Posterior cingulate gyrus (tissue), 11 donors: ENCODE measurements at places on chromosomes 16 and 17.

GRCh38 chr17:31051506-31051905 lies 43.3 kb upstream of the NF1 start:
- DNase-seq: no peak

DNA sequence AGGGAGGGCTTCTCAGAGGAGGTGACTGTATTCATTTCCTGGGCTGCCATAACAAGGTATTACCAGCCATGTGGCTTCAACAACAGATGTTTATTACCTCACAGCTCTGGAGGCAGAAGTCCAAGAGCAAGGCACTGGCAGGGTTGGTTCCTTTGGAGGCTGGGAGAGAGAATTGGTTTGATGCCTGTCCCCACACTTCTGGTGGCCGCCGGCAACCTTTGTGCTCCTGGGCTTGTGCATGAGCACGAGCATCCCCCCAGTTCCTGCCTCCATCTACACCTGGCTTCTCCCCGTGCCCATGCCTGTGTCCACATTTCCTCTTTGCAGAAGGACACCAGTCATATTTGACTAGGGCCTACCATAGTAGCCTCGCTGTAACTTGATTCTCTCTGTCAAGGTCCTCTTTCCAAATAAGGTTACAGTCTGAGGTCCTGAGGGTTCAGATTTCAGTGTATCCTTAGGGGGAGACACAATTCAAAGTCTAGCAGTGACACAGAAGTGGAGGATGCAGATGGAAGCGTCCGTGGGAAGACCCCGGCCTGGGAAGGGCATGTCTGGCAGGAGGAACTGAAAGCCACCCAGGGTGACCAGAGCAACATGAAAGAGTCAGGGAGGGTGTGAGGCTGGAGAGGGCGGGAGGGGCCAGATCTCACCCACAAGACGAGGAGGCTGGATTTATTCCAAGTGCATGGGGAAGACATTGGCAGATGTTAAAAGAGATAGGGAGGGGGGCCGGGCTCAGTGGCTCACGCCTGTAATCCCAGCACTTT lies 188.2 kb upstream of the HSBP1 start:
- no peak for DNase-seq

DNA sequence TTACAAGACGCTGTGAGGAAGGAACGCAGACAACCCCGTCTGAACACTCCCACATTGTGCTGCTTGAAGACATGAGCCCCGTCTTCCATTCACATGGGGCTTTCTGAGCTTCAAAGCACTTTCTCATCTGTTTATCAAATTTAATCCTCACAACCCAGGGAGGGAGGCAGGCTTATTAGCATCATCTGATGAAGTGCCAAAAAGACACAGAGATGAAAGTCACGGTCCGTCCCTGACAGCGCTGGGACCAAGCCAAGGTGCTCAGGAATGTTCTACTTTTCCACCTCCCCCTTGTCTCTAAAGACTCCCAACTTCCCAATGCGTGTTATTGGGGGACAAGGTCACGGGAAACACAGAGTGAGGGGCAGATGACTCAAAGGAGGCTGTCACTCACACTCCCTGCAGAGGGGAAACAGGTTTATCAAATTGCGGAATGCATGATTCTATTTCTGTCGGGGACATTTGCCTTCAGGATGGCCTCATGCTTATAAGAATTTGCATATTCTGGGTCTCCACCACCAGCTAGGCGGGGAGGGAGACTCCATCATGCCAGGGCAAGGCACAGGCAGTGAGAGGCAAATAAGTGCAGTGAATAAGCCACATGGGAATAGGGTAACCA lies 10.7 kb downstream of the XYLT1 start:
- DNase-seq: no peak

GRCh38 chr17:29573558-29573869 lies 5.0 kb downstream of the TP53I13 start:
- no peak for DNase-seq

GRCh38 chr17:82060001-82060380 lies 5.6 kb downstream of the DUS1L start:
- no peak for DNase-seq

GRCh38 chr16:25007284-25007984 lies 7.7 kb downstream of the ARHGAP17 start:
- DNase-seq: no peak

GRCh38 chr17:72640415-72641165 lies 451.9 kb downstream of the SLC39A11 start:
- no peak for DNase-seq

- no peak for DNase-seq
Observed at GRCh38 chr17:2391597-2392251, 9.1 kb downstream of the MNT start.

GRCh38 chr16:56237451-56237930 lies 46.2 kb downstream of the GNAO1 start:
- no peak for DNase-seq

- no peak for DNase-seq
Observed at GRCh38 chr17:55524440-55525220, 13.4 kb upstream of the SMIM36 start.

- DNase-seq: no peak
Observed at GRCh38 chr17:81080019-81080418, 45.1 kb downstream of the BAIAP2 start.

DNA sequence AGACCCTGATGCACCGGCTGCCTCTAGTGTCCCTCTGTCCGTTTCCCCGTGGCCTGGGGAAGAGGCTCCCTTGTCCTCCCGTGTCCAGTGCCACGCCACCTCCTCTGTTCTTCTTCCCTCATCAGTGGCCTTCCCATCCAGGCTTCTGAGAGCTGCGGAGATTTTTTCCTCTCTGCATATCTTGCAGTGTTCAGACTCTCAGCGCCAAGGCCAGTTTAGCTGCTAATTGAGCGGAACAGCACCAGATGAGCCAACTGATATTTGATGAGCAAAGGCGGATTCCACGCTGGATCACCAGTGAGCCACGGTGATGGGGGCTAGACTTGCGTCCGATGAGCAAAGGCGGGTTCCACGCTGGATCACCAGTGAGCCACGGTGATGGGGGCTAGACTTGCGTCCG lies 257.6 kb downstream of the FOXL1 start:
- DNase-seq: no peak

DNA sequence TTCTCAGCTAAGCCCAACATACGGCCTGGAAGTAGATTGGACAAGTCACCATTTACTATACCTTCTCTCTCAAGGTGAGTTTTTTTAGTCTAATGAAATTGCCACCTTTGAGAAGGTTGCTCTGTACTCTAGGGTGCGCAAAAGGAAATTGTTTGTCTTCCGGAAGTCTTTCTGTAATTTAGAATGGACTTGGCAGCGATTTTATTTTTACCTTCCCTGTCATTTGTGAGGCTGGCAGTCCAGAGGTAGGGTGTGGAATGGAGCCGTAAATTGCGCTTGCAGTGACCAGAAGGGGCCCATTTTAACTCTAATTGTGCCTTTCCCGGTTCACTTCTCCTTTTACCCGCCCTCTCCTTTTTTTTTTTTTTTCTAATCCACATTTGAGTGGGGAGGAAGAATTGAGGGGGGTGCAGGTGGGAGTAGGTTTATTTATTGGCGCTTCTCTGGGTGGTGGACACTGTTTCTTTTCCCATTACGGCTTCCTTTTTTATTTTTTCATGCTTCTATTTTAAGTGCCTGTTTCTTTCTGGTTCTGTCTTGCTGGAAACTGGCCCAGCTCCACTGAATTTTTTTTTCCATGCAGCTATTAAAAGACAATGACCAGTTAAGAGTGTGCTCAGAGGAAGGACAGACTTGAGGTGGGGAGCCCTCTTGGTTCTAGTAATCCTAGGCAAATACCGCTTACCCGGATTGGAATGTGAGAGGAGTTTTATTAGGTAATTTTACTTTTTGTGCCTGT lies 89.7 kb upstream of the CLEC18A start:
- DNase-seq: no peak

DNA sequence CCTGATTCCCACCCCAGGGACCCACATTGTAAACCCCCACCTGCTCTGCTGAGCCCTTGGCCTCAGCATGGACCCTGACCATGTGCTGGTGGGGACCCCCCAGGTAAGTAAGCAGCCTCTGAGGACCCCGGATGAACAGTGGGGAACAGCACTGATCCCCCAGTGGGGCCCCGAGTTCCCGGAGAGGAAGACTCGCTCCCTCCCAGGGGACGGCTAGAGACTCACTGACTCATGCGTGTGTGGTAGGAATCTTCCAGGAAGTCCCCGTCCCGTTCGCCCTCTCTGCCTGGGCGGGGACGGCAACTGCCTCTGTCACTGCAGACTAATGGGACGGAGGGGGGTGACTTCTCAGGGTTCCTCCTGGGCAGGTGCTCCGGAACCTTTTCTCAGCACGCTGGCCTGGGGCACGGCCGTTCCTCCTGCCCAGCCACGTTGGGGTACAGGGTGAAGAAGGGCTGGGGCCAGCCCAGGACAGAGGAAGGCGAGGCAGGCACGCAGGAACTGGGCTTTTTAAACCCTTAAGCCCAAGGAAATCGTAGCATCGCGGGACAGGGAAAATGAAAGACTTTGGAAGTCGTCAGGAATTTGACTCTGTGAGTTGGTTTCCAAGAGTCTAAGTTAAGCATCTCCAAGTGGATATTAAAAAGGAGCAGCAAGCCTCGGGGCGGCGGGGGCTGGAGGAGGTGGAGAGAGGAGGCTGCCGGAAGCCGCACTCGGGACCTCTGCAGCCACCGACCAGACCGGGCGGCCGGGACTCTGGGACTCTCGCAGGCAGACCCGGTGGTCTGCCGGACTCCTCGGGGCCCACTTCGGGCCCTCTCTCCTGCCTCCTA lies 178.7 kb downstream of the SEC14L1 start:
- DNase-seq: no peak

DNA sequence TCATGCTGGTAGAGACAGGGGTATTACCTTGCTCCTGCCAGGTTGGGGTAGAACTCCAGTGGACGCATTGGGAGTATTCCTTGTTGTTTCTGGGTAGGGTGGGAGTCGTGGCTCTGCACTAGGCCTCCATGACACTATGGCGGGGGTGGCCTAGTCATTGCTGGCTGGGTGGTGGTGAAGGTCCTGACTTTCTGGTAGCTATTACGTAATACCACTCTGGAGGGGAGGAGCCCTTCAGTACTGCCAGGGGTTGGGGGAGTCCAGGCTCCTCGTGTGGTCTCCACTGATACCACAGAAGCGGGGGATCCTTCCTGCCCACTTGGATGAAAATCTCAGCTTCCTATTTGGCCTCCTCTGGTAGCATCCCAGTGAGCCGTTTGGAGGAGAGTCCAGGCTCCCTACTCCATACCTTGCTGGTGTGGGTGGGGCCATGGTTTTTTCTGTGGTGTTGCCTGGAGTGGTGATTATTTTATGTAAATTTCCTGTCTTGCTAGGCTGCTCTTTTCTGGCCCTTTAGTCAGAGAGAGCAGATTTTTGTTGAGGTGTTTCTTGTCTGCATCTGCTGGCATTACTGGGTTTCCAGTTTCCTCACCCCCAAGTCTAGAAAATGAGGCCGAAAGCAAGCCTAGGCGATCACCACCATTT lies 65.8 kb upstream of the GNG13 start:
- DNase-seq: no peak

- no peak for DNase-seq
Observed at GRCh38 chr17:79995696-79996095, 40.0 kb downstream of the TBC1D16 start.

DNA sequence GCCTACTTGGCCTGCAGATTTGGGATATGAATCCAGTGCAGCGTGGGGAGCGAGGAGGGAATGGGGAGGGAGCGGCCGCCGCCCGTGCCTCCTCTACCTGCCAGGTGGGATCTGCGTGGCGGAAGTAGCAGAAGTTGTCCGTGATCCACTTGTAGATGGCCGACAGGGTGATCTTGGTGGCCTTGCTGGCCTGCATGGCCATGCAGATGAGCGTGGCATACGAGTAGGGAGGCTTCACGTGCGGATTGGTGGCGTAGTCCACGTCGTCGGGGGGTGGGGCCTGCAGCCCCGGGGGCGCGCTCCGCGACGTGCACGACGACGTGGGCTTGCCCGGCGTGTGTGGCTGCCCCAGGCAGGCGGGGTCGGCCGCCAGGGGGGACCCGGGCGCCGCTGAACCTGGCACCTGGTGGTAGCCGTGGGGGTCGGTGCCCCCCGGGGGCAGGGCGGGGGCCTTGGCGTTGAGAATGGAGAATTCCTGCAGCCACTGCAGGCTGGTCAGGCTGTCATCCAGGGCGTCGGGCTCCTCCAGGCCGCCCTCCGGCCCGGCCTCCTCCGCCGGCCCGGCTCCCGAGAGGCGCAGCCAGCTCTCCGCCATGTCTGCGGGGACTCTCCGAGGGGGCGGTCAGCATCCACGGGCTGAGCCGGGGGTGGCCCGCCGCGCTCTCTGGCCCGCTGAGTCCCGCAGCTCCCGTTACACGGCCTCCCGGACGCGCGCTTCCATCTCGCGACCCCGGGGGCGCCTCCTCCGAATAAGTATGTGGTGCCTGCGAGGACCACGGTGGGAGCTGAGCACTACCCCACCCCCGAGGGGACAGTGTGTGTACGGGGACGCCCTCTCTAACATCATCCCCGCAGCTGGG lies 1.0 kb downstream of the FOXJ1 start:
- peak; percentile 78 for DNase-seq

- DNase-seq: peak; percentile 51
Observed at GRCh38 chr17:40355123-40355803, 9.3 kb downstream of the GJD3 start.

DNA sequence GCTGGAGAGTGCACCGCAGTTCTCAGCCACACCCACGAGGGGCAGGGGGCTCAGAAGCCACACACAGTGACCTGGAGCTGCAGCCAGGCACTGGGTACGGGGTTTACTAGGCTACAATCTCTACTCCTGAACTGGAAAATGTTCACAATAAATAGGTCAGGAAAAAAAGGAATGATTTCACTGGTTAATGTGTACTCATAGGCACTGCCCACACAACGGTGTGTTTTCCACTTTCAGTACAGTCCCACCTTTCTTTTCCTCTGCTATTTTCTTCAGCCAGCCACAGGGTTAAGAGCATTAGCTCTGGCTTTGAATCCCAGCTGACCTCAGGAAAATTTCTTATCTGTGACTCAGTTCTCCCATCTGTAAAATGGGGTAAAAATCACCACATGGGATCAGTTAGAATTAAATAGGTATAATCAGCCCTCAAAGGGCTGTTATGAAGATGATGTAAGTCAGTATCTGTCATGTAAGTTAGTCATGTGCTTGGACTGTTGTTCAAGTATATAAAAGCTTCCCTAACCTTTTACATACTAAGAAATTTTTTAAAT lies 35.7 kb downstream of the ZCCHC14 start:
- DNase-seq: no peak

DNA sequence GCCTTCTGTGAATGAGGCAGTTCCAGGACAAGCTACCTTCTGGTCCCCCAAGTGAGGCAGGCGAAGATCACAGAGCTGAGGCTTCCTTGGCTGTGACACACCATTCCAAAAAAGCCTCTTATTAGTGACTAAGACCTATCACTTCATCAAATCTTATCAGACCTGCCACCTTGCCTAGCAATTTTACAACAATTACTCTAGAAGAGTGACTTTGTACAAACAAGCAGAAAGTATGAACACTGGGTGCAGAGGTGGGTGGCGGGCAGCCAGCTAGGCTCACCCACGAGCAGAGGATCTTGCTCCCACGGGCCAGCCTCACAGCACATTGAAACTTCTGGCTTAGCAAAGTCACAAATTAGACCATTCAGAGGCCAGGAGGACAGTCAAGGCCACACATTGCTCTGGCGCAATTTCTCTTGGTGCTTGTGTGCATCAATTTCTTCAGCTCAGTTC lies 2.2 kb upstream of the ICAM2 start:
- DNase-seq: no peak

GRCh38 chr16:53093162-53093744 lies 38.5 kb downstream of the CHD9 start:
- DNase-seq: no peak

GRCh38 chr17:10349403-10349802 lies 23.4 kb downstream of the MYH13 start:
- no peak for DNase-seq
